NCI-H1694 treated with DMSO at 0.1 percent for 48 hours (cell line): ENCODE measurements at places on chromosomes 16 and 17.

DNA sequence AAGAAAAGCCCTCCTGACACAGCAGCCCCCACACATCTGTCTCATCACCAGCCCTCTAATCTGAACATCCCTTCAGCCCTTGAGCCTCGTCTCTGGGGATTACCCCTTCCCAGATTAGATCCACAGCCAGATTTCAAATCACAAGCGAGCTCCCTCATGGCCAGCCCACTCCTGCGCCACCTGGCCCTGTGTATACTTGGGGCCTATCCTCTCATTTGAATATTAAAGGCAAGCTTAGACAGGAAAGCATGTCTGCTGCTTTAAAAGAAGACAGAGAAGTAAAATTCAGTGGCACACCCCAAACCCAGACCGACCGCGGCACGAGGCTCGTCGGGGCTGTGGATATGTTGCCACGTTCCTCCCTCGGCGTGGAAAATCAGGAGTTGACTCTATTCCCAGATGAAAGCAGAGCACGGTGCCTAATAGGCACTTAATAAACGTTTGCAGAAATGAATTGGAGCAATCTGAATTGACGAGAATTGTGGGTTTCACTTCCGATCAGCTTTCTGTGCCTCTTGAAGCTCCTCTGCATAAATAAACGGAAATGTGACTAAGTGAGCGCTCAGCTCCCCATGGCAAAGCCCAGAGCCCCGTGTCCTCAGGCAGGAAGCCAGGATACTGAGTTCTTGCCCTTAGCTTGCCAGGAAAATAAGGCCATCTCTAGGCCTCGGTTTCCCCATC, 108.0 kb downstream of the CCDC182 start:
- peak; percentile 52 for DNase-seq

- DNase-seq: no peak
Measured at GRCh38 chr16:2520784-2521531, 787 bp downstream of the AMDHD2 start.

GRCh38 chr17:65515959-65516948, 45.2 kb downstream of the AXIN2 start:
- DNase-seq: no peak

- DNase-seq: no peak
Measured at GRCh38 chr17:8875957-8876356, 8.5 kb upstream of the PIK3R6 start.

DNA sequence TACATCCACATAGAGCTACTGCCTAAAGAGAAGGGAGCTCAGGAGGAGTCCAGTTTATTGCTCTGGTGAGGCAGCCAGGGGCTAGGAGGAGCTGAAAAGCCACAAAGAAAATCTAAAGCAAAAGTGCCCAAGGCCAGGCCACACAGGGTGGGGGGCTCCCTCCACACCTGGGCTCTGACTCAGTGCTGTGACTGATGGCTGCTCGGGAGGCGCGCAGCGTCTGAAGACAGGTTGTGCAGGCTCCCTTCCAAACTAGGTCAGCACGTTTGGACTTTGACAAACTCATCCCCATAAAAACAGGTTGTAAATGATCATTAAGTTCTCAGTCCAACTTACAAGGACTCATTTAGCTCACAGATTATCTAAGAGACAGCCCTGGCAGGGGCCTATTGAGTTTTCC, 22.2 kb upstream of the LCMT1 start:
- no peak for DNase-seq

- no peak for DNase-seq
Measured at GRCh38 chr16:89482817-89483205, 7.5 kb downstream of the ANKRD11 start.
